ENCODE measurements at places on chromosomes 6 and 20.

GRCh38 chr6:100595456-100595855 is 130.7 kb upstream of the SIM1 start:
- no peak for DNase-seq

- DNase-seq, result no peak
Measured at GRCh38 chr20:33518071-33518470, 28.2 kb downstream of the CBFA2T2 start.

GRCh38 chr6:18515767-18516166 is 128.6 kb downstream of the RNF144B start:
- no peak for DNase-seq

- DNase-seq, result peak; percentile 91
Measured at GRCh38 chr20:31661625-31662371, 24.1 kb downstream of the COX4I2 start.

- peak; percentile 88 for DNase-seq
Measured at GRCh38 chr6:16338577-16339264, 100.3 kb downstream of the GMPR start.

- no peak for DNase-seq
Measured at GRCh38 chr6:144411531-144412165, 126.5 kb downstream of the UTRN start.

GRCh38 chr20:57785720-57786119 is 75.9 kb upstream of the PMEPA1 start:
- DNase-seq, result no peak

DNA sequence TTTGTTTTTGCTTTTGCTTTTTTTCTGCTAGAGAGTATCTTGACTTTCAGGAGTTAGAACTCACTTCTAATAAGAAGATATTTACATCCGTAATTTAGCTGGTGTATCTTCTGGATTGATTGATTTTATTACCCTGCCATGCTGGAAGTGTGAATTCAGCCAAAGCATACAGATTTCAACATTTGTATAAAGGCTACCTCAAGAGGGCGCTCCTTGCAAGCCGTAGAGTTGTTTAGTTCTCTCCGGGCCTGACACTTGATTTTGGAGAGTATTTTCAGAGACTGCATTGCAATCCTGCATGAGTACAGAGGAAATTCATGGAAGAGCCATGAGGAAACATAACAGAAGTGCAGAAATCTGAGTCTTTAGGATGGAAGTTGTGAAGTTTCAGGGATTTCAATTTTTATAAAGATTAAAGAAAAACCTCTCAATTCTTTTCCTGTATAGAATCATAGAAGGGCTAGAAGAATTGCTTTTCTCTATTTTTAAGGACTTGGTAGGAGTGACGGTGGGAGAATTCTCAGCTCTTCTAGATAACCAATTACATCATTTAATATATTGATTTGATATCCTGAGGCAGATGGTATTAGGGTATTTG is 66.7 kb upstream of the TIAM2 start:
- DNase-seq, result peak; percentile 90
